ENCODE measurements at places on chromosomes 5 and 9.
A peak's percentile ranks its signal among the peaks of the same experiment; 100 is the strongest.

DNA sequence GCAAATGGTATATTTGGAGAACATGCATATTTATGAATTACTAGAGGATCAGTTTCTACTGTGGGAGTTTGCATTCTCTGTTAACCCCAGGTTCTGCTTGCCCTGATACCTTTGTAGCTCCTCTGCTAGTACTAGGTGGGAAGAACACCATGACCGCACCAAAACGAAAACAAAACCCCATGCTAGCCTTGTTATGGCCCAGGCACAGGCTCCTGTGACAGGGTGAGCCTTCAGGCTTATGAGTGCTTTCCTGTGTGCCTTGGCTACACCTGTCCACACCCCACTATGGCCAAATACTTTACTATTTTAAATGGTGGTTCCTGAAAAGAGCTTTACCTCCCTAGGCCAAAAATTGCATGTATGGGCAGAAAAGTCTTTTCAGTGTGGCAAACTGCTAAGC is 94.8 kb downstream of the PPIC start:
- DNase-seq, result no peak

DNA sequence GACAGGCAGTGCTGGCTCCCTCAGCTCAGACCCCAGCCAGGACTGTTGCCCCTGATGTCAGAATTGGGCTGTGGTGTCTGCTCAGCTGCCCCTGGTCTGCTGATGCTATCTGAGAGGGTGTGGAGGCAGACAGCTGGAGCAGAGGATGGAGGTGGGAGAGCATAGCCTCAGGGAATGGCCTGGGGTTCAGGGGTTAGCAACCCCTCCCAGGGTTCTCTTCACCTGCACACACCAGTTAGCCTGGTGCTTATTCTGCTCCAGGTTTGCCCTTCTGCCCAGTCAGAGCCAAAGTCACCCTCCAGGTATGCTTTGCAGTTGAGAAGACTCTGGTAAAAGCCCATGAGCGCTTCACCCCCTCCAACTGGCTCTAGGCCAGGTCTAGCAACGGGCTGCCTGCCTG is 109.8 kb downstream of the SAXO1 start:
- no peak for DNase-seq

DNA sequence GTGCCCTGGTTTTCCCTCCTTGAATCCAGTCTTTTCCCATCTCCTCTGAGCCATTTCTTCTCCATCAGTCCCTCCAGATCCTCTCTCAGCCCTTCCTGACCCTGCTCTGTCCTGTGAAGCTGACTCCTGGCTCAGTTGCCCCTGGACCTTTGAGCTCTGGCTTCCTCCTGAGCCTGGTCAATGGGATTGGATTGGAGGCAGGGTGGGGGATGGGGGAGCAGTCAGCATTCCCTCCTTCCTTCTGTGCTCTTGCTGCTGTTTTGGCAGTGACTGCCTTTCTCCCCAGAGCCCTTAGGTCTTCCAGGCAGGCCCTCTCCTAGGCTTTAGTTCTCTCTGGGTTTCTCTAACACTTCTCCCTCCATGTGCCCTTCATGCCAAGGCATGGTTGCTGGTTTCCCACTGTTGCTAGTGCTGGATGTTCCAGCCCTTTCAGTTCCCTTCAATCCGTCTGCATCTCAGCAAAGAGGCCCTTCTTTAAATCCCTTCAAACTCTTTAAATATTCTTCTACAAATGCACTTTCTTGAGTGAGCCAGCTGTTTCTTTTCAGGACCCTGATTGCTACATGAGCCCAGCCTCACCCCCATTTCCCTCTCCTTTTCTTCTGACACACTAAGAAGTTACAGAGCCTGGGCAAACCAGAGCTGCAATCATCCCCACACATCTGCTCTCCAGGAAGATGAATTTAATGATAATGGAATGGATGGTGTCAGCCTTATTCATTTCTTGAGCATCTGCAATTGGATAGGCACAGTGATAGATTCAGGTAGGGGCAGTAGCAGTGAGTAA is 2.2 kb downstream of the TNFSF15 start:
- DNase-seq, result no peak

GRCh38 chr5:173317852-173318251 is 10.4 kb downstream of the STC2 start:
- DNase-seq, result no peak

GRCh38 chr5:40386289-40386688 is 293.4 kb upstream of the PTGER4 start:
- no peak for DNase-seq

DNA sequence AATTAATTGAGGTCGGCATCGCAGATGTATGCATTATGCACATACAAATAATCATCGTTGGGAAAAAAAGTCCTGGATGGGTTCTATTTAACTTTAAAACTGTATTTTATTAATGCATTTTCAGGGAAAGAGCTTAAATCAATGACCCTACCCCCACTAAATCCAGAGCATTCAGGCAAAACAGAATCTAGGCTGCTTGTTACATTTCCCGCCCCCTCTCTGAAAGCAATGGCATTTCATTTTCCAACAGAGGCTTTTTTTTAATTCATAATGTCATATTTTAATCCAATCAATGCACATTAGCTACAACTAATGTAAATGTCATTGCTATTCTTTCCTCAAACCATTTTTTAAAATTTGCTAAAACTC is 117.4 kb upstream of the GRIA1 start:
- DNase-seq, result no peak

DNA sequence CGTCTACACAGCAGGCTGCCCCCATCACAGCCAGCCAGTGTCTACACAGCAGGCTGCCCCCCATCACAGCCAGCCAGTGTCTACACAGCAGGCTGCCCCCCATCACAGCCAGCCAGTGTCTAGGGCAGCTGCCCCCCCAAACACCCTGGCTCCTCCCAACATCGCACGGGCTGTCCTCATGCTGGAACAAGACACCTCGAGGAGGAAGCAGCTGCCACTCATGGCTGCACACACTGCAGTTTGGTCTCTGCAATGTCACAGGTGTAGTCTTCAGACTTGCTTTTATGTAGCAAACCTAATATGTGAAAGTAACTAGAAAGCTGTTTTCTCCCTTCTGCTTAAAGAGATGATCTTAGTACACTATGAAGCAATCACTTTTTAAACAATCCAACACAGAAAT is 9.7 kb downstream of the LRRC14B start:
- peak; percentile 10 for DNase-seq

DNA sequence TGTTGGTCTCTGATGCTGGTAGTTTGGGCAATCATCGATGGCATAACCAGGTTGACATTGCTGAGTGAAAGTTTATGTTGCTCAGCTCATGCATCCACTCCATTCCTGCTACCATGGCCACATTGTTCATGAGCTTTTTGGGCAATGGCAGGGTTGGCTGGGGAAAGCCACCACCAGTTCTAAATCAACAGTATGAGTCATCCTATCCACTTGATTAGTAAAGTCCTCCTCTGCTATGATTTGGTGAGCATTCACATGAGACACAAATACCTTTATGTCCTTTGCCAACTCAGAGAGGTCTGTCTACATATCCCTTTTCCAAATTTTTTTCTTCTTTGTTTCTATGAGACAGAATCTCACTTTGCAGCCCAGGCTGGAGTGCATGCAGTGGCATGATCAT is 129.7 kb upstream of the FBN2 start:
- no peak for DNase-seq

- no peak for DNase-seq
Measured at GRCh38 chr5:172002310-172002709, 4.1 kb downstream of the FBXW11 start.

Measured in glutamatergic neuron (in vitro differentiated cells).